ENCODE measurements at places on chromosomes 4 and X.

- DNase-seq: no peak
Observed at GRCh38 chr4:73725510-73725909, 14.9 kb upstream of the CXCL8 start.

- DNase-seq: no peak
Observed at GRCh38 chrX:122464341-122464740, 719.7 kb upstream of the GRIA3 start.

DNA sequence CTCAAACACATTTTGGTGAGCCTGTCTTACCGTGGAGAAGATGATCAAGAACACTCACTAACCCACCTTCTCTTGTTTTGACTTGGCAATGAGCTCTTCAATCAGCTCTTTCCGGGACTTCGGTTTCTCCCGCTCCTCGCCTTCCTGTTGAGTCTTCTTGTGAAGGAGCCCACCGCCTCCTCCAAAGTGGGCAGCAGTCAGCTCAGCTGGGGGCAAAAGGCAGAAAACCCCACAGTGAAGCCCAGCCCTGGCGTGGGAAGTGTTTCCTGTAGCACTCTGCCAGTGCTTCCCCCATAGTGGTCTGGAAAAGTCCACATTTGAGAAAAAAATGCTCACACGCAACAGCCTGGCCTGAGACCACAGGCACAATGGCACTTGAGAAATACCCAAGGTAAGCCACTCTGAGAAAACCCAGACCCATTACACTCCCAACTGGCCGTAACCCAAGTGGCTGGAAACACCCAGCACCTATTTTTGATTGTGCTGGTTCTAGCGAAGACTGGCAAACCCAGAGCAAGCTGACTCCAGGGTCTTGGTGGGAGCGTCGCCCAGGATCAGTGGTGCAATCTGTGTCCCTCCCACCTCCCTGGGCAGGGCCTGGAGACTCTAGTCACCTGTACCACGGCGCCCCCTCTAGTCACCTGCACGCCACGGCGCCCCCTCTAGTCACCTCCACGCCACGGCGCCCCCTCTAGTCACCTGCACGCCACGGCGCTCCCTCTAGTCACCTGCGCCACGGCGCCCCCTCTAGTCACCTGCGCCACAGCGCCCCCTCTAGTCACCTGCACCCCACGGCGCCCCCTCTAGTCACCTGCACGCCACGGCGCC is 8.6 kb downstream of the NOP14 start:
- peak; percentile 69 for DNase-seq

DNA sequence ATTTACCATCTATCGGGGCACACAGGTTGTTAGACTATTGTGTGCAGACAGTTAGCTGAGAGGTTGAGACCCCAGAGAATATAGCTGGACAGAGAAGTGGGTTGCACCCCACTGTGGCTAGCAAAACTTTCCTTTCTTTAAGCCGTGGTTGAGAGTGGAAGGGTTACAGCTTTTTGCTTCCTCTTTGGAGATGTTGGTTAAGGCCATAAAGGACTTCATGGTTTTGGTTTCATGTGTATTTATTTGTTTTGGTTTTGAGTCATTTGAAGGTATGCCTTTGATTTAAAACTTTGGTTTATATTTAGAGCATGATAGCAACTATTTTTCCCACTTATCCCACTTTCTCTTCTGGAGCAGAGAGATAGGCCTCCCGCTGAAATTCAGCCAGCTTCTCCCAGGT is 274.3 kb upstream of the IL1RAPL1 start:
- DNase-seq: no peak

- DNase-seq: no peak
Observed at GRCh38 chr4:153110739-153111138, 93.5 kb upstream of the TRIM2 start.

DNA sequence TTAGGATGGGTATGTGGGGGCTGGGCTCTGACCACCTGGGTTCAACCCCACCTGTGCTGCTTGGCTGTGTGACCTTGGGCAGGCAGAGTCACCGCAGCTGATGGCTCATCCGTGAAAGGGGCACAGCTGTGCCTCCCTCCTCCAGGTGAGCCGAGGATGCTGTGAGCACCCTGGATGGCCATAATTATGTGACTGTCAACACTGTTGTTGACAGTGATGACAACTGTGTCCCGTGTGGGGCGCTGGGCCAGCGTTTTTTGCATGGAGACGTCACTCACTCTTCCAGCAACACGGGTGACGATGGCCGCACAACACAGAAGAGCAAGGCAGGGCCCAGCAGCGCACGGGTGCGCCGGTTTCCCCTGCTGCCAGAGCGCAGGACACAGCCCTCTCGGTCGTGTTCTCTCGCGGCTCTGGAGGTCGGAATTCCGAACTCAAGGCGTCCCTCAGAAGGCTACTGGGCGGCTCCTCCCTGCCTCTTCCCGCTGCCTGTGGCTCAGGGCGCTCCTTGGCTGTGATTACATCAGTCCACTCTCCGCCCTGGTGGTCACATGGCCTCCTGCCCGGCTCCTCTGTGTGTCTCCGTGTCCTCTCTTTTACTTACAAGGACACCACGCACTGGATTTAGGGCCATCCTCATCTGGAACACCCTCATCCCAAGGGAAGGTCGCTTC is 1.3 kb downstream of the SH3TC1 start:
- peak; percentile 21 for DNase-seq

DNA sequence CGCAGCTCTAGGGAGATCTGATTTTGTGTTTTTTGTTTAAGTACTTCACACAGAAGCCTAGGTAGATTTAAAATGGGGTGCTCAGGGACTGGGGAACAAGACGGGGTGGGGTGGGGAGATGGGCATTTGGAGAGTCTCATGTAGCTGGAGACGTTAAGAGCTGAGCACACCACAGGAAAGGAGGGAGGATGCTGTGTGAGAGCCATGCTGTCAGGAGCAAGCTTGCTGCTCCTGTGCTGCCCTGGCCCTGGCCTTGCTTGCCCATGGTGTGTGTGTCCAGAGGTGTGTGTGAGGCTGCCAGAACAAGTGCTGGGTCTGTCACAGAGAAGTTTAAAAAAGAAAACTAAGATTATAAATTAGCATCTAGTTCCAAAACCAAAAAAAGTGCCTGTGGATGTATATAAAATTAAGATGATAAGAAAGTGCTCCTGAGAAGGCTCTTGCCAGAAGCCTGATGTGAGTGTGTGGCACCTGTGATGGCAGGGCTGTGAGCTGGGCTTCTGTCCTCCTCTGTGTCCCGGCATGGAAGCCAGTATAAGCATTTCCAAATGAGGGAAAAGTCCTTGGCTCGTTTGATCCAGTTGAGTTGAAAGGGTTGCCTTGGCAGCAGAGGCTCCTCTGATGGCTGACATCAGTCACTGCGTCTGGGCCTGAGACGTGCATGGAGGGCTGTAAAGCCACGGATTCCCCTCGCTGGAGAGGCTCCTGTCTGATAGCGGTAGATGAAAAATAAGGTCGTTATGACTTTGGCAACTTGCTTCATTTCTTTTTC is 63.5 kb downstream of the NELFA start:
- no peak for DNase-seq

GRCh38 chr4:149121023-149121404 is 678.8 kb upstream of the NR3C2 start:
- DNase-seq: no peak
